ENCODE measurements at places on chromosomes 6 and 20. TPM values are rescaled to one million over a fixed set of nuclear protein-coding genes. Genes with fewer than 3 reads are reported as not detected.

FERMT1 gene
- total RNA-seq: 1.5 TPM

HUS1B gene
- total RNA-seq: 1.2 TPM

LTB gene
- 1.2 TPM for total RNA-seq

BPIFB4 gene
- not detected for total RNA-seq

GLP1R gene
- total RNA-seq: not detected

EPPIN gene
- not detected for total RNA-seq
